ENCODE measurements at places on chromosomes 4 and X.
A peak's percentile ranks its signal among the peaks of the same experiment; 100 is the strongest.

DNA sequence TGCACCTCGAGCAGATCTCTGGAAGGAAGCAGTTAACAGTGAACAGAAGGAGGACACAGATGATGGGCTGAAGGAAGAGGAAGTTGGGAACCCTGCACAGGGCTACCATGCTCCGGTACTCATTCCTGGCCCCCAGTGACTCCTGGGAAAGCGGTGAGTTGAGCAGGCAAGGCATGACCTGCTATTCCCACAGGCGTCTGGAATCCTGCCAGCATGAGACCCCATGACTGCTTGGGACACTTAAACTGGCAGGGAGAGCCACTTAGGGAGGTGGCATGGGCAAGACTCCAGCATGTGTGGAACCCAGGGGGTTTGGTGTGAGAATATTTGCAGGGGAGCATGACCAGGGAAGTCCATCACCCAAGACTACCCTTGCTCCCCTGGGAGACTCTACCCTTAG, 1056.4 kb upstream of the POU3F4 start:
- DNase-seq, result no peak

- no peak for DNase-seq
Measured at GRCh38 chrX:6738518-6739470, 203.9 kb upstream of the VCX3A start.

DNA sequence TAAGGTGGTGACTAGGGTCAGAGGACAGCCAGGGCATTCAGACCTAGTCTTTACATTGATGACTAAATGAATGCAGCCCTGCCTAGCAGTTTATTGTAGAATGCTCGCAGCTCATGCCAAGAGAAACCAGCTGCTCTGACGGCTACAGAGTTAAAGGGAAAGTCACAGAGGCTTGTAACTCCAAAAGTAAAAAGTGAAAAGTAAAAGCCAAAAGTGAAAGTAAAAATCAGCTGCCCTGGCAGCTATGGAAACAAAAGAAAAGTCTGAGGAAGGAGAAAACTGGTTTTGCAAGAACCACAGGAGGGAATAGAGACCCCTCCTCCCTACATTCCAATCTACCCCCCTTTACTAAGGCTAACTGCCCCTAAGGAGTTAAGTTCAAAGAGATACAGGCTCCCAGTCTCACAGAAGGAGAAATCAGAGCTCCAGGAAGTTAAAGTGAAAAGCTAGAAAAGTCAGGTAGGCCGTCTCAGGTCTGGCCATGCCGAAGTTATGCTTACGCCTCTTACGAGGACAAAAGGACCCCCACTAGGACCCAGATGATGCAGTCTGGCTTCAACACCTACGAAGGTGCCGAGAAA, 6.0 kb downstream of the GAGE10 start:
- no peak for DNase-seq

DNA sequence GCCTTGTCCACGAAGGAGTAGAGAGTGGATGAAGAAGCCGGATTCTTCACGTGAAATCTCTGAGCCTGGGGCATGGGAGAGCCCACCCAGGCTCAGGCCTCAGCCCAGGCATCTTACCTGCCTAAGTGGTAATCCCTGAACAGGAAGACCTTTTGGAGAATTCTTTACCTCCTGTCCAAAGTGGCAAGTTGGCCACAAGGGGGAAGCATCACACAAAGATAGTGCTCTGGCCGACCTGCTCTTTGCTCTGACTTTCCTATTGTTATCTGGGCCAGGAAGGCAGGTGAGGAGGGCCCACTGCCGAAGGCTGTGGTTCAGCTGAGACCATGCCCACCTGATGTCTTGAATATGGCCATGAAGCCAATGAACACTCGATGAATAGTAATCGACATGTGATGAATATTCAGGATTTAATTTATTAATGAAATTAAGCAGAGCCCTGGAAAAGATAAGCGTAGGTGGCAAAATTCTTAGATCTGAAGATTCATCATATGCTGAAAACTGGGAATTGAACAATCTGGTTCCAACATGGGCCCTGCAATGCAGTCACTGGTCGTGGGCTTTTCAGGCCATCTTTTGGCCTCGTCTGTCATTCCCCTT, 93.8 kb downstream of the PDGFRA start:
- DNase-seq, result peak; percentile 74

GRCh38 chr4:78956975-78957374, 17.7 kb upstream of the PAQR3 start:
- DNase-seq, result no peak

- no peak for DNase-seq
Measured at GRCh38 chr4:95516528-95517017, 32.2 kb downstream of the UNC5C start.

- DNase-seq, result no peak
Measured at GRCh38 chrX:130840345-130840744, 62.7 kb downstream of the ENOX2 start.

- DNase-seq, result no peak
Measured at GRCh38 chrX:13670197-13670596, 17.3 kb downstream of the TCEANC start.

DNA sequence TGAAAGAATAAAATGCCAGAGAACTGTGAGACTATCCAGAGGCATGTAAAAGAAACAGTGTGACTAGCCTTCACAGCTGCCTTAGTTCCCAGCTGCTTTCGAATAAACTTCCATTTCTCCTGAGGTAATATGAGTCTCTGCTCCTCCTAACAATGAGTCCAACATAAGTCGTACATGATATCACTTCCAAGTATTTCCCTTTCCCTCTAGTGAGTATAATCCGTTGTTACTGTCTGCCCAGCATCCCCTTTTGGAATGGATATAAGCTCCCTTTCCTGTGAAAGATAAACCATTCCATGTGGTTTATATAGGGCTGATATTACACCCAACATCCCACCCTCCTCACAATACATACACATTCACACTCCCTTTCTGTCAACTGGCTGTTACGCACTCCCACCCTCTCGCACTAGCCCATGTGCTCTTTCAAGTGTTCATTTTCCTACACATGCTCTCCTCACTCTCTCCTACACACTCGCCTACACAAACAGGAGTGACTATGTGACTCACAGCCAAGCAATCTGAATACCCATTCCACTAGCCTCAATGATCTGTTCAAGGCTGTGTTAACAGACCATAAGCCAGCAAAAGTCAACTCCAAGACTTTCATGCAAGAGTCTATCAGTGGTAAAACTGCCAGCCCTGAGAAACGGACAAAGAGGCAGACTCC, 5.0 kb downstream of the NAF1 start:
- no peak for DNase-seq

GRCh38 chrX:68726366-68726765, 78.9 kb downstream of the STARD8 start:
- DNase-seq, result no peak

DNA sequence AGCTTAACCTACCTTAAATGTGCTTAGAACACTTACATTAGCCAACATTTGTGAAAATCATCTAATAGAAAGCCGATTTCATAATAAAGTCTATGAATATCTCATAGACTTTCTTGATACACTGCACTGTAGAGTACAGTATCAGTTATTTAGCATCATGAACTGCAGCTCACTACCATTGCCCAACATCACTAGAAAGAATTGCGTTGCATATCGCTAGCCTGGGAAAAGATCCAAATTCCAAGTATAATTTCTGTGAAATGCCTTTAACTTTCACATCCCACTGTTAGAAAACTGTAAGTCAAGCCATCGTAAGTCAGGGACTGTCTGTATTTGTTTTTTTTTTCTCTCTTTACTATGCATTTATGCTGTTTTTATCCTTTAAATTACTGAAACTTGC, 918.6 kb upstream of the PABPC4L start:
- no peak for DNase-seq

GRCh38 chr4:153789741-153790499, 1.0 kb upstream of the SFRP2 start:
- DNase-seq, result peak; percentile 70

- DNase-seq, result no peak
Measured at GRCh38 chrX:149152941-149153340, 352.2 kb downstream of the IDS start.

DNA sequence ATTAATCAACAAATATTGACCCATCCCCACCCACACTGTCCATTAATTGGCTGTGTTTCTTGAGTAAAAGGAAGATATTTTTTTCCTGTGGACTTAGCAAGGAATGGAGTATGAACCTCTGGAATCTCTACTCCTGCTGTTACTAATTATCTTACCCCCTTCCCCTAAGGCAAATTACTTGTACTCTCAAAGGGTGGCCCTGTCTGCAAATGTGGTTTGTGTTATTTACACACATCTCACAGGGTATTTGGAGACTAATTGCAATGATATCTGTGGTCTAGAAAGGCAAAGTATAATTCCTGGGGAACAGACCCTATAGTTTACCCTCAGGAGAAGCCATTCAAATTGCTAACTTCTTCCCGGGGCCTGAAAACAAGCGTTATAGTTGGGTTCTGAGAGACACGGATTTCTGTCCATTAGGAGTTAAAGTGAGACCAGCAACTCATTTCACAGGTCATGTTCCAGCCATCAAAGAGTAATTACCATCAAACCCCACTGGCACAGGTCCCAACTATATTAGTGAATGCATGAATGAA, 133.0 kb upstream of the RASGEF1B start:
- DNase-seq, result no peak

DNA sequence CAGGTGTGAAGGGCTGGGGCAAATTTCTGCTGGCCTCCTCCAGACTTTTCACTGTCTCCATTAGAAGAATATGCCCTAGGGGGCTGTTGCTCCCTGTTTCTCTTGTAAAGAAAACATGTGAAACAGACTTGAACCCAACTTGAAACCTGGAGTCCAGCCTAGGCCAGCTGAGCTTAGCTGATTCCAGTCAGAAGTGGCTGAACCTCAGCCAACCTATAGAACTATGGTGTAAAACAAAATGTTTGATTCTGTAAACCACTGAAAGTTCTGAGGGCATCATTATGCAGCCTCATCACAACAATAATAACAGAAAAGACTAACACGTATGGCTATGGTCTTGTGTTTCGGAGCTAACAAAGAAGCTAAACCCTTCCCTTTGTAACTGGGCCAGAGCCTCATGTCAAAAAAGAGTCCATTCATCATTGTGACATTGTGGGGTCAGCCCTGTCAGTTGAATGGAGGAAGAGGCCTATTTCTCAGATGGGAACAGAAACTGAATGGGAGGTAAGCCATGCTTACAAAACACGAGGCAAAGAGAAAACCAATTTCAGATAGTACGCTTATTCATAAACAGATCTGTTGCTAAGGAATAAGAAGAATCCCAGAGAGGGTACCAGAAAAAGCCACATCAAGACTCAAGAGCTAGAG, 34.1 kb downstream of the SETD7 start:
- DNase-seq, result no peak

DNA sequence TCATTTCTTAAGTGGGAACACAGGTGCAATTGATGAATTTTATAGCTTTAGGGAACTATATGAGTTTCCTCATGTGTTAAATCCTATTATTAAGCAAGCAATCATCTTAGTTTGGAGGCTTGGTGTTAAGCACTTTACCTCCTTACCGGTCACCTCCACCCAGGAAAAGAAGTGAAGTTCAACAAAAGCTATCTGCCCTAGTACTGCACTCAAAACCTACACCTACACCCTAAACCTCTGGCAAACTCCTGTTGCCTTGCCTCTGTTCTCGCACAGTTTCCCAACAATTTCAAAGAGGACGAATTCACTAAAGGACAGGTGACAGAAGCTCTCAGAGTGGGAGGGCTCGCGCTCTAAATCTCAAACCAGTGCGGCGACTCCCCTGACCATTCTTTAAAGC, 85.7 kb upstream of the TENT5D start:
- no peak for DNase-seq

DNA sequence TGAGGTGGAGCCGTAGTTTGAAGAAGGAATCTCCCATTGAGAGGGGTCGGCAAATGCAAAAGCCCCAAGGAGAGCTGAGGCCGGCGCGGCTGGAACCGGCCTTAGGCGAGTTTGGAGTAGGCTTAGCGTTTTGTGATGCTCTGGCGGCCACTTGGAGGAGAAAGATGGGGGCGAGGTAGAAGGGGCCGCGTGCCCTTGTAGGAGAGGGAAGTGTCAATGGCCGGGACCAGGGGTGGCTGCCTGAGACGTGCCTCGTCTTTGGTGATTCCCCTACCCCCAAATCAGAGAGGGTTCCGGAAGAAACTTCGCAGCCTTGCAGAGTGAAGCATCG, 11.7 kb downstream of the MSX1 start:
- DNase-seq, result no peak

GRCh38 chrX:153578200-153578835, 20.6 kb downstream of the CCNQ start:
- no peak for DNase-seq

DNA sequence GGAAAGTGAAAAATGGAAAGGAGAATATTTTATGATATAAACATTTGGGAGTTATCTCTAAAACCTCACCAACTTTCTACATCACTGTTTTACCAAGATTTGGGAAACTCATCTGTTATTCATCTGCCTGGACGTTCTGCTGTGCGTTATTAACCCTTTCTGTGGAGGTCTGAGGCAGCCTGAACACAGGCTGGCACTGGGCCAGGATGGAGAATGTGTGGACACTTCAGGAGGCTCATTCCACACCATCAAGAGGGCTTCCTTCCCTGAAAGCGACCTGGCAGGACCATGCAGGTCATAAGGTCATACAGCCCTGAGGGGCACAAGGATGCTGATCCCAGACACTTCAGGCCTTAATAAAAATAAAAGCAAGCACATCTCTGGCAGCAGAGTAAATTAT, 31.2 kb upstream of the TMEM184C start:
- no peak for DNase-seq

- no peak for DNase-seq
Measured at GRCh38 chr4:109195646-109196045, 106.8 kb downstream of the COL25A1 start.

DNA sequence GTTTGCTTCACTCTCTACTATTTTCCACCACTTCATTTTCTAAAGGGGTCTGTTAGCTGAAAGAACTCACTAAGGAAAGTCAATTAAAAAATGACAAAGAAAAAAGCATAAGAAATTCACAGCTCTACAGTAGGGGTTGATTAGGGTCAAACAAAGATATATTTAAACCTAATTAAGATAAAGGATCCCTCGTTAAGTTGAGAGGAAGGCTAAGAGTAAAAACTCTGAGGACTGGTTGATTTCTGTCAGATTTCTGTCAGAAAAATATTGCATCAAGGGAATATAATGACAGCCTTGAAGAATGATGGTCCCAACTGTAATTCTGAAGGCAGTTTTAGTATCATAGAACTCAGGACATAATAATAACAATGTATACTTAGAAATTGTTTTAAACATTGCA, 218.0 kb downstream of the QDPR start:
- no peak for DNase-seq

DNA sequence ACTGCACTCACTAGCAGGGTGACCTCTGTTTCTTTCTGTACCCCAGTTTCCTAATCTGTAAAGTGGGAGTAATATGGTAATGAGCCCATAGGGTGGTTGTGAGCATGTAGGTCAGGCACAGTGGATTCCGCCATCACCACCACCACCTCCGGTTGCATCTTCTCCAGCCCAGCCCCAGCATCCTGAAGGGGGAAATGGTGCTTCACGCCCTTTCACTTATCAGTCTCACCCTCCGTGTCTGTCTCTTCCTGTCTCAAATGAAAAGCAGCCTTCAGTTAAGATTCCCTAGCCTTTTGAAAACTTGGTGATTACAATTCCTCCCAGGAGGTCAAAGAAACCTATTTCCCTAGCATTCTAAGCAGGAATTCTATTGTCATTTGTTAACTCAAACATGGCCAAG, 16.9 kb upstream of the XPNPEP2 start:
- DNase-seq, result no peak

- DNase-seq, result no peak
Measured at GRCh38 chr4:156176896-156177295, 223.2 kb upstream of the CTSO start.

- no peak for DNase-seq
Measured at GRCh38 chr4:146932116-146932515, 13.5 kb downstream of the TTC29 start.
